ENCODE measurements at places on chromosomes 6 and 20.
A peak's percentile ranks its signal among the peaks of the same experiment; 100 is the strongest.

DNA sequence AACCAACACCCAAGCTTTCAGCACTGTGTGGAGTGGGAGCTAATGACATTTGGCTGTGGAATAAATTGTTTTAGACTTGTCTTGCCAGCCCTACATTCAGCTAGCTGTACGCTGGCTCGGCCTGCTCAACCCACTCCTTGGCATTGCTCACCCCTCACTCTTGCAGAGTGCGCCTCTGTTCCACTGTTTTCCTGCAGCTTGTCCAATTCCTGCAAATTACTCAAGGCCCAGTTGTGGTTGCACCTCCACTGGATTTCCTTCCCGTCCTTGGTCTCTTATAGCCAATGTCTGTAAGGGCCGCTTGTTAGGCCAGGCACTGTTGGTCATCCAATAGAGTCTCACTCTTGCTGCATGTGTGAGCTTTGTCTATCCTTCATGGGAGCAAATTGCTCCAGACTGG is 289.2 kb upstream of the RNF24 start:
- DNase-seq, result no peak

DNA sequence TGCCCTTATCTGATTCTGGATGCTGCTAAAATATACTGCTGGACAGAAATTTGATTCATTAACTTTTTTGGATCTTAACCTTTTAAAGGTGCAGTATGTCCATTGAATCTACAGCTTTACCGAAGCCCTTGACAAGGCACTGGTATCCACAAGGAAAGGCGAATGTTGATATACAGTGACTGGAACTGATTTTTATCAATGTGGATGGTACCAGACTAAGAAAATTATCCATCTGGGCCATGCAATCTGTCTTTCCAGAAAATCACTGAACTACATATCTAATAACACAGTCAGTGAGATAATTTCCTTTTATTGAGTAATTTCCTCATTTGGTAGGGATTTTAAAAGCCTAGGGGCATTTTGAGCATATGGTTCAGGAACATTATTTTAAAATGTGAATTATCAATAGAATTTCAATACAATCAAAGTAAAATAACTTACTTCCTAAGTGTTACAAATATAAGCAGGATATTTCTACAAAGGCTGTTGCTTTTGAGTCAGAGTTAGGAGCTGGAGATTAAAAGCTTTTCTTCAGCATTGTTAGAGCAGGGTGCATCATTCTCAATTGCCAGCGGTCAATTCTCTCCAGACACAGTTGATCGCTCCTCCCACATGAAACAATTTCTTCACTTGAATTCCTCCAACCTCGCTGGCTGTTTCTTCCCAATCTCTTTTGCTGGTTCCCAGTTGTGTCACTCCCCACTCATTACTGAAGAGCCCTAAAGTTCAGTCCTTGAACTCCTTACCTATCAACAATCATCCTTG is 585.3 kb upstream of the FLRT3 start:
- DNase-seq, result no peak

DNA sequence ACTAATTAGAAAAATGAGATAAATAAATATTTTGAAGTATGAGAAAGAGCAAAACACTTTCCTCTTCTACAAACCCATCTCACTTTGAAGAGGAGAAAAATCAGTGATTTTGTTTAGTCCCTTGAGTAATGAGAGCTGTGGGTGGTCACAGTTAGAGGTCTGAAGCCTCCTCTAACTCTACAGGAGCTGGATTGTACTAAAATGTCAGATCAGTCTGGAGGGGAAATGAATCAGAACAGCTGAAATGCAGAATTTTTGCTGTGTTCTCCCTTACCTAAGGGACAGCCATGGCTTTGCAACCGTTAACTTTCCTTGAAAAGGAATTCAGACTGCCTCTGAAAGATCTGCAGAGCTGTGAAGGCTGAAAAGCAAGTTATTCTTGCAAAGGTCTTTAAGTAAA is 11.4 kb upstream of the RFPL4B start:
- no peak for DNase-seq

- no peak for DNase-seq
These were observed 193.4 kb downstream of the CD83 start for GRCh38 chr6:14310960-14311359.

- no peak for DNase-seq
These were observed 102.9 kb upstream of the ZNF184 start for GRCh38 chr6:27575594-27576361.

DNA sequence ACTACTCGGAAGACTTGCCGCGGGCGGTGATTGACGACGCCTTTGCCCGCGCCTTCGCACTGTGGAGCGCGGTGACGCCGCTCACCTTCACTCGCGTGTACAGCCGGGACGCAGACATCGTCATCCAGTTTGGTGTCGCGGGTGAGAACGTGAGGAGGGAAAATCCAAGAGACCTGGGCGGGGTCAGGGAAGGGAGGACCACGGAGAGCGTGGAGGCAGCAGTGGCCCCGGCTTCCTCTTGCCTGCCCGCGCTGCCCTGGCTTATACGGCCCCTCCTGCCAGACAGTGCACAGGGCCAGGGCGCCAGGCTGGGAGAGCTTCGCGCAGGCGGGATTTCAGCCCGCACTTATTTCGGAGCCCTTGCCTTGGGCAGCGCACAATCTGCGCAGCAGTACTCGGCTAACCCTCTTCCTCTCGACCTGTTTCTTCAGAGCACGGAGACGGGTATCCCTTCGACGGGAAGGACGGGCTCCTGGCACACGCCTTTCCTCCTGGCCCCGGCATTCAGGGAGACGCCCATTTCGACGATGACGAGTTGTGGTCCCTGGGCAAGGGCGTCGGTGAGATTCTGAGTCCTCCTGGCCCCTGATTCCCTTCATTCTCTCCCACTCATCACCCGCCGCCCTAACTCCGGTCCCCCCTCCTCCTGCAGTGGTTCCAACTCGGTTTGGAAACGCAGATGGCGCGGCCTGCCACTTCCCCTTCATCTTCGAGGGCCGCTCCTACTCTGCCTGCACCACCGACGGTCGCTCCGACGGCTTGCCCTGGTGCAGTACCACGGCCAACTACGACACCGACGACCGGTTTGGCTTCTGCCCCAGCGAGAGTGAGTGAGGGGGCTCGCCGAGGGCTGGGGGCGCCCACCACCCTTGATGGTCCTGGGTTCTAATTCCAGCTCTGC is 2.0 kb downstream of the MMP9 start:
- DNase-seq, result no peak

DNA sequence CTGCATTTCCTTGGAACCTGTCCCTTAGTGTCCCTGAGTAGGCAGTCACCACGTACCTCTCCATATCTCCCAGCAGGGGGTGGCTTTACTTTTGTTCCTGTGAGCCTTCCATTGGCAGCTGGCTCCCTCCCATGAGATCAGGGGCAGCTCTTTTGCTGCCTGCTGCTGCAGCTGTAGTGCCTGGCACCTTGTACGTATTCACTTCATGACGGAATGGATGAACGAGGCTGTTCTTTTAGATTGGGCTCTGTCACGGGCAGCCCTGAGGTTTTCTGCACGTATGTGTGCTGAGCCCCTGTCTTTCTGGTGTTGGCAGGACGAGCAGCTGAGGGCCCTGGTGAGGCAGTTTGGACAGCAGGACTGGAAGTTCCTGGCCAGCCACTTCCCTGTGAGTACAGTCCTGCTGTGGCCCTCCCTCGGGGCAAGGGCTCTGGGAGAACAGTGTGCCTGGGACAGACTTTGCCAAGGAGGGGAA is 14.6 kb downstream of the MYBL2 start:
- DNase-seq, result no peak

- peak; percentile 51 for DNase-seq
These were observed 56.0 kb upstream of the DDR1 start for GRCh38 chr6:30828027-30828962.

GRCh38 chr6:54609981-54610380 is 236.6 kb upstream of the FAM83B start:
- no peak for DNase-seq

DNA sequence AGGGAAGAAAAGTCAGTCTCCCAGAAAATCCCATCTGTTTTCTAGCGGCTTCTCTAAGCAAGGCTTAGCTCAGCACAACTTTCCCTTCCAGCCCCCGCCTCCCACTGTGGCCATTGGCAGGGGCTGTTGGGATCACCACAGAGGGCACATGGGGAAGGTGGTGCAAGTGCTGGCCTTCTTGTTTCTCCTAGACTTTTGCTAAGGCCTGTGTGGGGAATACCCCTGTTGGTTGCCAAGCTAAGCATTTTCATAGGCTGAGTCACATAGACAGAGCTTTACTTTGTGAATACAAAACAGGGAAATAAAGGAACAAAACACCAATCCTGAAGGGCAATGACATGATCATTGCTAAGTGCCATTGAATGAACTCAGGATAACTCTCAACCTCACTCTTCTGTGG is 32.4 kb upstream of the TIAM2 start:
- DNase-seq, result no peak

- no peak for DNase-seq
These were observed 9.4 kb upstream of the RIN2 start for GRCh38 chr20:19748681-19749080.

DNA sequence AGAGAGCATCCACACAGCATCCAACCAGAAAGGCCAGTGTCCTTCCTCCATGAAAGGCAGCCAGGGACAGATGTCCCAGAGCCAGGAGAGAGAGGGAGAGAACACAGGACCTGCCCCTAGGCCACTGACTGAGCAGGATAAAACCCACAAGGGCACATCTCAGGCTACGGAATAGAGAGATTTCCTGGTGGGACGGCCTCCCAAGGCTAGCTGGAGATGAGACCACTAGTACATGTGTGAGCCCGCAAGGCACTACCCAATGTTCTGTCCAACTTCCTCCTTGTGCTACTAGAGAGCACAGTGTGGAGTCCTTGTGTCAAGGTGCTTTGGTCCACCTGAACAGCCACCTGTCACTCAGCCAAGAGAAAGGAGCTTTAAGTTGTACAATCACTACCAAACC is 44.2 kb downstream of the PLCG1 start:
- no peak for DNase-seq

- no peak for DNase-seq
These were observed 127.9 kb downstream of the COL19A1 start for GRCh38 chr6:69994251-69994650.

- no peak for DNase-seq
These were observed 48.9 kb downstream of the PRDM1 start for GRCh38 chr6:106134906-106135634.

DNA sequence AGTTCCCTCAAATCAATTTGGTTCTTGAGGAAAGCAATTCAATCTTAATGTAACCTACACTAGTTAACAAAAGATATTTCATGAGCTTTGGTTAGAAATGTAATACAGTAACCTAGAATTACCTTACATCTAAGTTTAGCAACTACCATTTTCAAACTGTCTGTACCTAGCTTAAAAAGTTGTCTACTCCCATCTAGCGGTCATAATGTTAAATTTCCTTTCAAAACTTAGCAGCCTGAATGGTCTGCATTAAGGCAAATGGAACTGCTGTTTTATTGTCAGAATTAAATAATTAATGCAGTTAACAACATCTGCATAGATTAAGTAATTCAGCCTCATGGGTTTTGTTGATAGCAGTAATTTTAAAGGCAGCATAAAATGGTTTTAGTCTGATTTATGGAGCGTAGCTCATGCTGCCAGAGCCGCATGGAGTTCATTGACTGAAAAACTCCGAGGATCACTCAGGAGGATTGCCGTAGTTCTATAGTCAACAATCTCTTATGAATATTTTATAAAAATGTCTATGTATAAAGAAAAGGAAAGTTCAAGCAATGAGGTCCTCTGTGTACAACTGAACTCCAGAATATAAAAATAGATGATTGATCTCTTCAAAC is 485.4 kb upstream of the MANEA start:
- no peak for DNase-seq

DNA sequence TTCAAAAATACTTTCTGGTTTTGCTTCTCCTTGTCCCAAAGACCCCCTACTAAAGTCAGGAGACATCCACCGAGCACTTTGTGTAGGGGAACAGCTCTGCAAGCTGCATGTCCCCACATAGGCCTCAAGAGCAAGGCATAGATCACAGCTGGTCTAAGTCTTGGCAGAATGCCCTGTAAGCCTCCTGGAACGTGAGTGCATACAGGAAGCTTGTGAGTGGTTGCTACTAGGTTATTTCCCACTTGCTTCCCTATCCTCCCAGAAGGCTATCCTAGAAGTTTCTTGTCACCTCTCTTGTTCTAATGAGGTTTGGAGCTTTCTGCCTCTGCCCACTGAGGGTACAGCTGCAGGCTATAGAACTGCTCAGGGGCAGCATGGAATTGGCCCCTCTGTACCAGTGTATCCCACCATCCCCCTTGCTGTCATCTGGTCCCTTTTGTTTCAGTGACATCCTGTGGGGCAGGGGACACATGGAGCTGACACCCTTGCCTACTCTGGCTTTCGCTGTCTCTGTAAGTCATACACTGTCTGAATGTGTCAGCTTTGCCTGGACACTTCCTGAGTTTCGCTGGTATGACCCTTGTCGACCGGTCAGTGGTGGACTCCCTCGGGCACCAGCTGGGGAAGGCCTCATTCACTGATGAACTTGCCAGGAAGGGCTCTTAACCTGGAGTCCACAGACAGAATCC is 35.6 kb upstream of the KCNK16 start:
- no peak for DNase-seq

Measured in GM18507 (cell line).